Activated CD4-positive, CD25-positive, alpha-beta regulatory T cell treated with anti-CD3 and anti-CD28 coated beads, Interleukin-2, amount 50 U/mL, for 72 hours (primary cell): ENCODE measurements at places on chromosomes 13 and 19.

DNA sequence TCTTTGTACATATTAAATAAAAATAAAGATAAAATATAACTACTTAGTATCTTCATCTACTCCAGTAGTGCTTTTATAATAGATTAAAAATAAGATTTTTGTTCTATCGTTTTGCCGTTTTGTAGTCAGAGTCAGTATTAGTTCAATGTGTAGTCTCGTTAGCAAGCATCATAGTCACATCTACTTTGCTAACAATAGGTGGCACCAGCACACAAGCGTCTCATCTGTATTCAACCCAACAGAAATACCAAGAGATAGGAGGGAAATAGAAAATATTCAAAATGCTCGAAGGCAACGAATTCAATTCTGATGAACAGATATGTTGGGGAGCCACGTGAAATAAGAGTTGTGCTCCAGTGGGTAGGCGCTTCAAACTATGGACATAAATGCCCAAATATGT, 21.4 kb upstream of the MICU2 start:
- no peak for DNase-seq

DNA sequence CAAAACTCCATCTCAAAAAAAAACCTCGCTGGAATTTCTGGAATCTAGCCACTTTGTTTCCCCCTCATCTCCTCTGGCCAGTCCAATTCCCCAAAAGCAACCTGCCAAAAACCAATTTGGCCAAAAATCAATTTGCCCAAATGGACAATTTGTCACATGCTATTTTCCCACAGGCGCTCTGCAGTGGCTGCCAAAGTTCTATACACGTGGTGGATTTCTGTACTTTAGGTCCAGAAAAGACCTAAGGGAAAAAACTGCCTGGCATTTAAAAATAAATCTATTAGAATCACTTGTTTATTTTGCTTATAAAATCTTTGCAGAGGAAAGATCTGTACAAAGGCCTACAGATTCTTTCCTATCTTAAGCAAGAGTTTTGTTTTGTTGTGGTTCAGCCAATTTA, 79.4 kb downstream of the MAP4K1 start:
- DNase-seq: no peak

DNA sequence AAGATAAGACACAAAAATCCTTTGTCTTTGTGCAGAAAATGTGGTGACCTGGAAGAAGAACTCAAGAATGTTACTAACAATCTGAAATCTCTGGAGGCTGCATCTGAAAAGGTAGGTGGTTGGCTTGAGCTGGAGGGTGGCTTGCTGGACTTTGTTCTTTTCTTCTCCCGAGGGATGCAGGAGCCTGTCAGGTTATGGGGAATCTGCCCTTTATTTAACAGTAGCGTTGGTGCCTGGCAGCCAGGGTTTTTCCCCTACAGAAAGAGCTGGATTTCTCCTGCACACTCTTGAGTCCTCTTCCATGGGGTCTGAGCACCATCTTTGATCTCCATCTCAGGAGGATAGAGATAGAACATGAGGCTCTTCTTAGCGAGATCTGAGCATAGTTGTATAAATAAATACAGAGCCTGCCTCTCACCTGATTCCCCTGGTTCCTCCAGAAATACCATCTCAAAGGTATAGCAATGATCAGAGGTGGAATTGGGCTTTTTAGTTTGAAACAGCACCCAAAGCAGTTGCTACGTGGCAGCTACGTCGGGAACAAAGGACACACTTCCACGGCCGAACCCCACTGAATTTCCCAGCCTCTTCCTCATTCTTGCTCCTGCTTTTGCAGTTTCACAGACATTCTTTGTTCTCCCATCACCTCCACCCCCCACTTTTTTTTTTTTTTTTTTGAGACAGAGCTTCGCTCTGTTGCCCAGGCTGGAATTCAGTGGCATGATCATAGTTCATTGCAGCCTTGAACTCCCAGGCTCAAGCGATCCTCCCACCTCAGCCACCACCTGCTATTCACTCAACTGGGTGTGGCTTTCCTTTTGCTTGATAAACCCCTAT, 12.9 kb downstream of the TPM4 start:
- no peak for DNase-seq

DNA sequence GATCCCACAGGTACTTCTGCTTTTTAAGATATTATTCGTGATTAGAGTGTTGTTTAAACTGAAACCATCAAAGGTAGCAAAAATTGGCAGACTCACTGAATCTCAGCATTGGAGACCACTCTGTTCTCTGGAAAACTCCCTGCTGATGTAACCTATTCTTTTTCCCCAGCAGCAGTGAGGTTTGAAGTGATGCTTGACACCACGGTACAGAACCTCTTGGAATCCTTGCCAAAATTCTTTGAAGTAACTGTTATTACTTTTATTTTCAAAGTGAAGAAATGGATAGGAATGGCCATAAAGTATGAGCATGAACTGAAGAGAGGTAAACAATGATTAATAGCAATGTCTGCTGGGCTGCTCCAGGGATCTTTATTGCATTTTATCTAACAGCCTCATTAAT, 66.4 kb upstream of the KL start:
- DNase-seq: no peak

DNA sequence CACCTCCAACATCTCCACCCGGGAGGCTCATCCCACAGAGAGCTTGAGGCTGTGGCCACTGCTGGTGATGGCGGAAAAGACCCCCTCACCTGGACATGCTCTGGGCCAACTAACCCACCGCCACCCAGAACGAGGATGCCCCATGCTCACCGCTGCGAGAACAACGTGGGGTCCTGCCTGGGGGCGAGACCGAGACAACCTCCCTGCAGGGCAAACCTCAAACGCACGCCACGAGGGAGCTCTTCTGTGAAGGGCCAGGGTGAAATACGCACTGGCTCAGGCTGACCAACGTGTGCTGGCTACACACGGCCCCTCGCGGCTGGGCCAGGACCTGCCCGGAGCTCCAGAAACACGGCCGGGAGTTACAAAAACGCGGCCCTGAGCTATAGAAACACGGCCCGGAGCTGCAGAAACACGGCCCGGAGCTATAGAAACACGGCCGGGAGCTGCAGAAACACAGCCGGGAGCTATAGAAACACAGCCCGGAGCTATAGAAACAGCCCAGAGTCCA, 19.0 kb upstream of the PLPP2 start:
- no peak for DNase-seq

- DNase-seq: no peak
Measured at GRCh38 chr13:46759846-46760245, 37.1 kb downstream of the ESD start.

GRCh38 chr13:107580741-107581412, 634.5 kb downstream of the LIG4 start:
- DNase-seq: no peak

DNA sequence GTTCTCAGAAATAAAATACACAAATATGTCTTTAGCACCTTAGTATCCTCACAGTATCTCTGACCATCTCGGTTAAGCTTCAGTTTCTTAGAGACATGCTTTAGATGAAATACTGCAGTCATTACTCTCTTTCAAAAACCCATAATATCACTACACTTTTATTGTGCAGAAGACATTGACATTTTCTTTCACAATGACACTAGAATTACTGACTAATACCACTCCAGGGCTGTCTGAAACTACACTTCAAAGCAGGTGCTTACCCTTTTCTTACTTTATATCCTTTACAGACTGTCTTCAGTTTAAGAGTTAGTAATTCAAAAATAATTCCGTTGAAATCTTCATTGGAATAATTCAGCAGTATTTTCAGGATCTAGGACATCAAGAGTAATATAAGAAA, 42.2 kb upstream of the SLITRK6 start:
- DNase-seq: no peak

DNA sequence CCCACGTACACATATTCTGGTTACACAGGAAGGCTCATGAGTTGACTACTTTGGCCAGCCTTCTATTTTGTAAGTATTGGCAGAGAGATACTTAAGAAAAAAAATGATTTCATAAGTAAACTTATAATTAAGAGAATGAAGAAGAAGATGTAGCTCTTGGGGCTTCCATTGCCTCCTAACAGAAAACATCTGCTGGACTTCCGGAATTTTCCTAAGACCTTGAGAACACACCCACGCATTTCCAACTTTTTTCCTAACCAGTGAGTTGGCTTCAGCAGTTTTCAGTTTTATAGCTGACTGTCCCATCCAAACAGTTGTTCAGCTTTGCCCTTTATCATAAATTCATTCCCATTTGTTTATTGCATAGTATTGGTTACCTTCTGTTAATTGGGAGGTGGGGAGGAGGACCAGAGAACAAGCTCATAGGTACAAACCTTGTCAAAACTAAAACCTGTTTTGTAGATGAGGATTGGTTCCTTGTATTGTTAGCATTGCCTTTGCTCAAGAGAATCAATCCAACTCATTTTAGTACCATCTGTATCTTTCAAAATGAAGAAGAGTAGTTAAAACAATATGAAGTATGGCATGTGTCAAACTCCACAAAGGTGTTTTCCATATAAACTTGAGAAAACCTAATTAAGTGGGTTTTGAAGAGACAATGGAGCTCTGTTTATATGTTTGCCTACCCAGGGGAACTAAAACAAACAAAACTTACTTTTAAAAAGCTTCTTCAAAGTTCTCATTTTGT, 93.9 kb downstream of the COL4A2 start:
- DNase-seq: no peak

DNA sequence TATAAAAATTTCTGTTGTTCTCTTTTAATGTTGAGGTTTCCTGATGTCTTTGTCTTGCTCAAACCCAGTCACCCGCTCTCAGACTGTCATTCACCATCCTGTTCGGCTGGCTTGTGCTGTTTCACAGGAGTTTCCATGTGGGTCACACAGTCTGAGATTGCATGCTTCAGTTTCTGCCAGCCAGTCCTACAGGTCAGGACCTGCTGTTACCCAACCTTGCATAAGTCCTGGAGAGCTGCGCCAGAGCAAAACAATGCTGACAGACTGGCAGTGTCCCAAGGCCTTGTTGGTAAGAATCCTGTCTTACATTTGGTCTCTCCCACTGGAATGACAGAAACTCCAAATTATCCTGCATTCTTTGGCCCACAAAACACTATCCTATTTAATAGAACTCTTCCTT, 340.0 kb upstream of the SLITRK5 start:
- no peak for DNase-seq

DNA sequence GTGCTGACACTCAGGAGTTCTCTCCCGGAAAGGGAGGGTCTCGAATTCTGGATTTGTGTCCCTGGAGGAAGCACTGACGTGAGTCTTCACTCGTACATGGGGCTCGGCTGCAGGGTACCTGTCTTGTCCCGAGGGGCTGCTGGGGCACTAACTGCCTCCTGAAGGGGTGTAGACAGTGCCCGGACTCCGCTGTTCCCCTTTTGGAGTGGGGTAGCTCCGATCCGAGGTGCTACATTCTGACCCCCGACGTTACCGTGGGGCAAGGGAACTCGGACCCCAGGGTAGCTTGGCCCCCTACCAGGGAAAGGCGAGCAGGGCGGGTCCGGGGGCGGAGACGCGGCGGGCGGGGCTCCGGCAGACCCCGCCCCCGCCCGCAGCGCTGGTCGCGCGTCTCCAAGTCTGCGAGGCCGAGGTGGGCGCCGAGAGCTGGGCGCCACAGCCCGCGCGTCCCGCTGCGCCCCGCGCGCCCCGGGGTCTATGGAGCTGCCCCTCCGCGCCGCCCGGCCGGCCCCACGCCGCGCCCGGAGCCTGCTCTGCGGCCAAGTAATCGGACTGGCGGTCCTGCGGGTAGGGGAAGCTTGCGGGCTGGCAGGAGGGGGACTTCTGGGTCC, at the start of gene NPAS1:
Gene NPAS1 (plus strand): TSS at position 407 of the 611 bp plus-strand sequence. CDS start 1,211 bp downstream, outside the sequence.
- DNase-seq: no peak

GRCh38 chr13:33129094-33129832, 113.0 kb downstream of the KL start:
- DNase-seq: no peak

DNA sequence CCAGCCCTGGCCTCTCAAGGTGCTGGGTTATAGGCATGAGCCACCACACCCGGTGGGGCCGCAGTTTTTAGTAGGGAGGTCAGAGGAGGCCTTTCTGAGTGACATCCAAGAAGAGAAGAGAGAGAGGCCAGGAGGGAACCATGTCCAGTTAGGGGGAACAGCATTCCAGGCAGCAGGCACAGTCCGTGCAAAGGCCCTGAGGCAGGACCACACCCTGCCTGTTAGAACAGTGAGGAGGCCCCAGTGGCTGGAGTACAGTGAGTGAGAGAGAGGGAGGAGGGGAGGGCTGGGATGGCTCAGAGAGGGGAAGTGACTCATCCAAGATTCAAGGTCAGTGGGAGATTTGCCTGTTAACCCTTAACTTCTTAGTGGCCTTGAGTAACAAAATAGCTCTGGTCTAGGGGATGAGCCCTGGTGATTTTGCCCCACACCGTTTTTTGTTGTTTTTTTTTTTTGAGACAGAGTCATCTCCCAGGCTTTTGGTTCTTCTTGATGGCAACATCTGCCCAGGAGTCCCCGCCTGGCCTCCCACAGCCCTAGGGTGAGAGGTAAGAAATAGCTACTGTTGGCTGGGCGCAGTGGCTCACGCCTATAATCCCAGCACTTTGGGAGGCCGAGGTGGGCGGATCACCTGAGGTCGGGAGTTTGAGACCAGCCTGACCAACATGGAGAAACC, 2.7 kb upstream of the PLIN3 start:
- DNase-seq: no peak

DNA sequence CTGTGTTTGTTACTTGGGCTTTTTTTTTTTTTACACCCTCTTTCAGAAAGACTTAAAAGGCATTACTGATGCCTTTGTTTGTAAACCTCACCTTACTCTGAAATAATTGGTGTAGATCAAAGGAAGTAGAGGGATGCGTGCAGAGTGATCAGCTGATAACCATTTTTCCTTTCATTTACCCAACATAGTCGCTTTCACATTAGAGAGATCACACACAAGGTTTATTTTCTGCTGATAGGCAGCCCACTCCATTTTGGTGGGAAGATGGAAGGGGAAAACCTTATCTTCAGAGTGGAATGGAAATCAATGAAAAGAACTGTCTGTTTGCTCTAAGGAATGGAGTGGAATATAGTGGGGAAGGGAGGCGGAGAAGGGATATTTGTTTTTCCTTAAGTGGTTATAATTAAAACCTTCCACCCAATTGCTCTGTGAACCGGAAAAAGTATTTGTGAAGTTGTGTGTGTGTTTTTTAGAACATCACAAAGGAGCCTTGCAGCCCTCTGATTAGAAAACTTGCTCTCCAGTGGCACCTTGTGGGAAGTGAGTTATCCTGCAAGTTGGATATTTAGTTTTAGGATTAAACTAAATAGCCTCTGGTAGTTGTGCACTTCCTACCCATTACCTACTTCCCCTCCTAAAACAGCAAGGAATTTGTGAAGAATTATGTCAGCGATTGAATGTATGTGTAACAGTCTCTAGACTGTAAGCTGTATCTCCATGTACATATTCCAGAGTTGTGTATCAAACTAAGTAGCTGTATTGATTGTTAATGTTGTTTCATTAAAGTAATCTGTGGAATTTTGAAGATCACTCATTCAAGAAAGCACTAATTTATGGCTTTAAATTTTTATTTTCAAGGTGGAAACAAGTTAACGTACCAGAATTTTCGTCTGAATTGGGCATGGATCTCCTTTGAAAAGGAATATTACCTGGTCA, 76.8 kb downstream of the FREM2 start:
- no peak for DNase-seq

- no peak for DNase-seq
Measured at GRCh38 chr19:7242601-7243258, 51.5 kb downstream of the INSR start.

- DNase-seq: no peak
Measured at GRCh38 chr13:30895773-30896172, 10.3 kb upstream of the MEDAG start.
